ENCODE measurements at places on chromosomes 6 and 20.

DNA sequence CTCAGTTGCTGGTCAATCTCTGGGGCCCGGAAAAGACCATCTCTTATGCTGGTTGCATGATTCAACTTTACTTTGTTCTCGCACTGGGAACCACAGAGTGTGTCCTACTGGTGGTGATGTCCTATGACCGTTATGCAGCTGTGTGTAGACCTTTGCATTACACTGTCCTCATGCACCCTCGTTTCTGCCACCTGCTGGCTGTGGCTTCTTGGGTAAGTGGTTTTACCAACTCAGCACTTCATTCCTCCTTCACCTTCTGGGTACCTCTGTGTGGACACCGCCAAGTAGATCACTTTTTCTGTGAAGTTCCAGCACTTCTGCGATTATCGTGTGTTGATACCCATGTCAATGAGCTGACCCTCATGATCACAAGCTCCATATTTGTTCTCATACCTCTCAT is 4.3 kb downstream of the OR2J3 start:
- no peak for DNase-seq

GRCh38 chr6:91142154-91142553 is 555.3 kb upstream of the MAP3K7 start:
- no peak for DNase-seq

- no peak for DNase-seq
Measured at GRCh38 chr20:50195524-50196120, 5.0 kb downstream of the CEBPB start.

DNA sequence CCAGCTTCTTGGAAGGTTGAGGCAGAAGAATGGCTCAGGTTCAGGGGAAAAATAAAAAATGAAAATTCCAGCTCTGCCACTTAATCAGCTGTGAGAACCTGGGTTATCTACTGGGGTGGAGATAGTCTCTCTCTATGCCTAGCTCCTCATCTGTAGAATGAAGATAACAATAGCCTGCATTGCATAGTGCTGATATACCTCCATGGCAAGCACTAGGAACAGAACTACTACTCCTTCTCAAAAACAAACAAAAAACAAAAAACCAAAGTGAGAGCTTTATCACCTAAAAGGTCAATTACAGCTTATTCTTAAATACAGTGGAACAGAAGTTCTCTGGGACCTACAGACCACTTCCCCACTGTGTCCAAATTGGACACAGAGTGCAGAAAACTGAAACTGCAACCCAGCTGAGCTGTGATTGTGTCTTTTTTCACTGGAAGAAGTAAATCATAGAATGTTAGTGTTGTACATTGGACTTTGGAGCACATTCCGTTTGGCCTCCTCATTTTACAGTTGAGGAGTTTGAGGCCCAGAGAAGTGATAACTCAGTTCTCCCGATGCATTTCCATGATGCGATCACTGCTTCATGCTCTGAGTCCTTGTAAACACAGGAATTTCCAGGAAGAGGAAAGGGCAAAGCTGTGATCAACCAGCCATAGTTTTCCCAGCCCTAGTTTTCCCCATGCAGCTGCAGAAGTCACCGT is 23.3 kb downstream of the MTFR2 start:
- no peak for DNase-seq

- DNase-seq: no peak
Measured at GRCh38 chr6:14423955-14424354, 306.4 kb downstream of the CD83 start.

DNA sequence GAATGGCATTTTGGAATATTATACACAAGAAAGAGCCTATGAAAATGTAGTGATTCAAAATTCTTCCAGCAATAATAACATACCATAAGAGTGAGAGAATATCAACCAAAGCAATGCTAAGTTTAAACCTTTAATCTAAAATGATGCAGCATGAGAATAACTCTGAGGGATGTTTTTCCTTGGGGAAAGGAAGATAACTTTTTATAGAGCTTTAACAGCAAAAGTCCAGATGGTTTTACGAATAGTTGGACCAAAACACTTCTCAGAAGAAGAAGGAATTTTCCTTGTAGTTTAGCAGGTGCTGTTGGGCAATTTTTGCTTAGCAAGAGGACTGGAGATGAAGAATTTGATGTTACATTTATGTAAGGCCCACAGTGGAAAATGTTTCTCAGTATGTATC is 1503.2 kb downstream of the HACE1 start:
- DNase-seq: no peak

DNA sequence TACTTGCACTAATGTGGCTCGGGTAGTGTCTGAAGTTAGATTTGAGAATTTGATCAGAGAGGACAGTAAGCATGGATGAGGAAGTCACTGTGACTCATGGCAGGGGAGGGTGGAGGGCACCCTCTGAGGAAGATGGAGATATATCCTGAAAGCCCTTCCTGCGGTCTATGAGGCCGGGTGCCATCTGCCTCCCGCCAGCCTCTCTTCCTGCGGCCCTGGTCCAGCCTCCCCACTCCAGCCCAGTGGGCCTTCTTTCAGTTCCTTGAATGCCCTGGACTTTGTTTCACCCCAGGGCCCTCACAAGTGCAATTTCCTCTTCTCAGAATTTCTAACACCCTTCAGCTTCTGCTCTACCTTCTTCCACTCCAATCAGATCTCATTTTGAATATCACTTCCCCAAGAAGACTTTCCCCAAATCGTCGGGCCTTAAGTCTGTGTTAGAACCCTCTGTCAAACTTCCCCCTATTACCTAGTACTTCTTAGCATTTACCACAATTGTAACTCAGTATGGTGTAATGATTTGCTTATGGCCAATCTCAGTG is 20.2 kb upstream of the TNFAIP3 start:
- no peak for DNase-seq

- DNase-seq: no peak
Measured at GRCh38 chr20:62860924-62861691, 514 bp downstream of the TCFL5 start.

GRCh38 chr6:18090349-18090786 is 32.1 kb downstream of the NHLRC1 start:
- DNase-seq: no peak

DNA sequence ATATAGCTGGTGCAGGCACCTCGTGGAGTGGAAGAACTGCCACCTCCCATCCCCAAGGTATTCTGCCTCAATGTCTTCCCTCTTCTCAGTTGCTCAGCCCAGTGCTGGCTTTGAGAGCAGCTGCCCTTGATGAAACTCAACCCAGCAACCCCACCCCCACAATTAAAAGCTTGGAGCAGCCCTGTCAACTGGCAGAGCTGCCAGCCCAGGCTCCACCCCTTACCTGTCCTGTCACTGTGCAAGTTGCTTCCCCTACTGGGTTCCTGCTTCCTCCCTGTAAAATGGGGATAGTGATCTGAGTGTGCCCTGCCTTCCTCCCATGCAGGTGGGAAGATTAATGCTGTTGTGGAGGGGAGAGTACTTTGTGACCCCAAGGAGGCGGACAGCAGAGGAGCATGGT is 4.5 kb downstream of the TMEM63B start:
- DNase-seq: no peak
